ENCODE measurements at places on chromosomes 11 and 22.
A peak's percentile ranks its signal among the peaks of the same experiment; 100 is the strongest.

GRCh38 chr11:59992425-59992824, 24.6 kb upstream of the OOSP4B start:
- no peak for DNase-seq

- DNase-seq, result no peak
Observed at GRCh38 chr22:48335442-48336139, 1492.1 kb downstream of the BRD1 start.

- DNase-seq, result no peak
Observed at GRCh38 chr11:105392556-105392955, 217.3 kb upstream of the GRIA4 start.

GRCh38 chr11:64132191-64132771, 33.6 kb downstream of the MACROD1 start:
- no peak for DNase-seq

- peak; percentile 67 for DNase-seq
Observed at GRCh38 chr11:14907411-14908213, 15.6 kb upstream of the CYP2R1 start.

Measured in stimulated activated CD4-positive, alpha-beta T cell treated with anti-CD3 and anti-CD28 coated beads, Interleukin-1b, Interleukin-23, amount 100 ng/mL, for 1 hour (primary cell).